ENCODE measurements at places on chromosomes 3 and 15.

DNA sequence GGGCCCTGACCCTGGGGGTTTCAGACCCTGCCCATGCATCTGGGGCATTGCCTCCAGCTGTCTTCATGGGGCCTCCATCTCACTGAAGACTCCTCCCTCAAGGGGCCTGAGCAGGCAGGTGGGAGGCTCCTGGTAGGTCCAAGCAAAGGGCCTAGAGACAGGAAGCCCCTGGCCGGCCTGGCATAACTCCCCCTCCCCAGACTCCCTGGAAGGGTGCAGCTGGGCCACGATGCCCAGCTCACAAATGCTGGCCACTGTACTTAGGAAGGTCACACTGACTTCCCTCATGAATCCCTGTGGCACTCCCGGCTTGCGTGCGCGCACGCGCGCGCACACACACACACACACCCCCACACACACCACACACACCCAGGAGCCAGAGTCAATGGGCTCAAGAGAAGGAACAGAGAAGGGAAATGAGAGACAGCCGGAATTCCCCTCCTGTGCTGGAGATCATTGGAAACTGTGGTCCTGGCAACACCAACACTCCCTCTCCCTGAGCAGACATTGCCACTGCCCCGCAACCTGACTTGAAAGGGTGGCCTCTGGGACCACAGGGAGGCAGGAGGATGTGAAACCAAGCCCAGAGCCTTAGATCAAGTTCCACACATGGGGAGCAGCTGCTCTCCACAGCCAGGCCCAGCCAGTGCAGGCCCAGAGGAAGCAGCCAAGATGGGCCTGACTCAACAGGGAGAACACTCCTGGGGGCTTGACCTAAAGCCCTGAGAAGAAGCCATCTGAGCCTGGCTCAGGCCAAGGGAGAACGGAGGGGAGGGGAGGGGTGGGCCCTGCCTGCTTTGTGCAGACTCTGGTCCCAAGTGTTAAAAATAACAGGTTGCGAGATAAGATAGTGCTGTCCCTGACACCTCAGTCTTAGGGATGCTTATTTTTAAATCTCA, 69.7 kb downstream of the SCN5A start:
- DNase-seq = no peak

DNA sequence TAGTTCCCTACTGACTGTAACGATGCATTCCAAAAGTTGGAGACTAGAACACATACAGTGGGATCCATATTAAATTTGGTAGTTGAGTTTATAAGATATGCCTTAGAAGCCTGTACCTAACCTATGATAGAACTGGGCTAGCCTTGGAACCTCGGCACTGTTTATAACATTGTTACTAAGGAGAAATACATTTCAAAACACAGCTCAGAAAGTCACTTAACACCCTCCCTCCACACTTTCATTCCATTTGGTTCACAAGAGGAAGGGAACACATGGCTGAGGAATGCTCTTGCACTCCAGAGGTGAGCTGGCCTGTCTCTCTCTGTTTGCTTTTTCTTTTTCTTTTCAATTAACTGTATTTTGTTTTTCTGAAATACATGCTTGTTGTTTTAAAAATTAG, 48.7 kb upstream of the TSC22D2 start:
- no peak for DNase-seq

DNA sequence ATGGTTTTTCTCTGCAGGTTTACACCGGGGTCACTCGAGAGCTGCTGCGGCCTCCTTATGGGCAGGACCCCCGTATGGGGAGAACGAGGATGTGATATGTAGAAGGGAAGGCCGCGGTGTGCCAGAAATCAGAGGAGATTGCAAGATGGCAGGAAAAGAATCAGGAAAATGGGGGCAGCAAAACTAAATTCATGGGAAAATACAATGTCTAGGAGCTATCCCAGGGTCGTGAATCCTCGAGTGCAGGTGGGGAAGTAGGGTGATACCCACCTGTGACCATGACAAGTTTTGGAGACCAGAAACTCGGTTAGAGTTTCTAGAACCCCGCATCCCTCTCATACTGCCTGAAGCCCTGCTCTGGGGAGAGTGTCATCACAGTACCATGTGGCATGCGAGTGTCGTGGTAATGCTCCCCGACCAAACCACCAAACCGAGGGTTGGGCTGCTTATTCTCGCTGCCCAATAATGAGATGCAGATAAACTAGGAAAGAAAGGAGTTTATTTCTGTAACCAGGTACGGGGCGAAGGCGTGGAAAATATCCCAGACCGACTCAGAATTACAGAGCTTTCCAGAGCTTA, 781 bp downstream of the TRNT1 start:
- DNase-seq = peak; percentile 28

GRCh38 chr15:77897896-77898406, 179.6 kb downstream of the TBC1D2B start:
- DNase-seq = no peak

DNA sequence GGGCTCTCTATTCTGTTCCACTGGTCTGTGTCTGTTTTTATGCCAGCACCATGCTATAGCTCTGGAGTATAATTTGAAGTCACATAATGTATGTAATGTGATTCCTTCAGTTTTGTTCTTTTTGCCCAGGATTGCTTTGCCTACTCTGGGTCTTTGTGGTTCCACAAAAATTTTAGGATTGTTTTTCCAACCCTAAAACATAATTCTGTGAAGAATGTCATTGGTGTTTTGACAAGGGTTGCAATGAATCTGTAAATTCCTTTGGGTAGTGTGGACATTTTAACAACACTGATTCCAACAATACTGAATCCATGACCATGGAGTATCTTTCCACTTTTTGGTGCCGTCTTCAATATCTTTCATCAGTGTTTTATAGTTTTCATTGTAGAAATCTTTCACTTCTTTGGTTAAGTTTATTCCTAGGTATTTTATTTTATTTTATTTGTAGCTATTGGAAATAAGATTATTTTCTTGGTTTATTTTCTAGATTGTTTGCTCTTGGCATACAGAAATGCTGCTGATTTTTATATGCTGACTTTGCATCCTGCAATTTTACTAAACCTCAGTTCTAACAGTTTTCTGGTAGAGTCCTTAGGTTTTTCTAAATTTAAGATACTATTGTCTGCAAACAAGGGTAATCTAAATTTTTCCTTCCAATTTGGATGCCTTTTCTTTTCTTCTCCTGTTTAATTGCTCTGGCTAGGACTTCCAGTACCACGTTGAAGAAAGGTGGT, 29.7 kb downstream of the TJP1 start:
- no peak for DNase-seq

DNA sequence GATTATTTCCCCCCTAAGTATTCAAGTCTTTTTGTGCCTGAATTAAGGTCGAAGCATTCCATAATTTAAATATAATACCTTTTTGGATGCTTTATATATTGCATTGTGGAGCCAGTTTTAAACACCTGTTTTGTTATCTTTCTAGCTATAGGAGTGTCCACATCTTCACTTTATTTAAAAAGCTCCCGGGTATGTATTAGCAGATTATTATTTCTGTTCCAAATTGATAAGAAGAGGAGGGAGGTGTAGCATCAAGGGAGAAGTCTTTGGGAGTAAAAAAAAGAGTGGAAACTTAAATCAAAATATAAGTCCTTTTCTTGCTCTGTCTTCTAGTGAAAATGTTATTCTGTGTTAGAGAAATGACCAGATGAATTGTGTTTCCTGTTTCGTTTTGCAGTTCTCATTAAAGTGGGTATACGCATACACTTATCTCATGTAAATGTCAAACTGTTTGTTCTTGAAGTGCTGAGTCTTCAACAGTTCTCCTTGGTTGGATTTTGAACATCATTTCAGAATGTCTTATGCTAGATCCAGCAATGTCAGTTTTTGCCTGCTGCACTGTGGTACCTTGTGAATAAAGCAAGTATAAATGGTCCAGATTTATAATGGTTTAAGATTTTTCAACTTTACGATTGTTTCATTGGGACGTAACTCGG, 105.8 kb downstream of the FNDC3B start:
- no peak for DNase-seq

- DNase-seq = no peak
Measured at GRCh38 chr3:149646181-149646766, 11.6 kb downstream of the WWTR1 start.

- DNase-seq = no peak
Measured at GRCh38 chr3:157956850-157957249, 149.4 kb downstream of the SHOX2 start.

DNA sequence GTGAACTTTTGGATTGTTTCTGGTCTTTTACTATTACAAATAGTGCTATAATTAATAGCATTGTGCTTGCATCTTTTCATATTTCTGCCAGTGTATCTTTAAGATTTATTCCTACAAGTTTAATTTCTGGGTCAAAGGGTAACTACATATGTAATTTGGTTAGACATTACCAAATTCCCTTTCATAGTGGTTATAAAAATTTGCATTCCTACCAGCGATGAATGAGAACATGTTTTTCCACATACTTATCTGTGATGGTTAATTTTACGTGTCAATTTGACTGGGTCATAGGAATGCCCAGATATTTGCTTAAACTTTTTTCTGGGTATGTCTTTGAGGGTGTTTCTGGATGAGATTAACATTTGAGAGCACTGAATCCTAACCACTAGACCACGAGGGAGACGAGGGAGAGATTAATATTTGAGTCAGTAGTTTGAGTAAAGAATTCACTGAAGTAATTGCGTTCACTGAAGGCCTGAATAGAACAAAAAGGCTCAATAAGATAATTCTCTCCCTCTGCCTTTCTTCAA, 132.3 kb upstream of the NEO1 start:
- no peak for DNase-seq

DNA sequence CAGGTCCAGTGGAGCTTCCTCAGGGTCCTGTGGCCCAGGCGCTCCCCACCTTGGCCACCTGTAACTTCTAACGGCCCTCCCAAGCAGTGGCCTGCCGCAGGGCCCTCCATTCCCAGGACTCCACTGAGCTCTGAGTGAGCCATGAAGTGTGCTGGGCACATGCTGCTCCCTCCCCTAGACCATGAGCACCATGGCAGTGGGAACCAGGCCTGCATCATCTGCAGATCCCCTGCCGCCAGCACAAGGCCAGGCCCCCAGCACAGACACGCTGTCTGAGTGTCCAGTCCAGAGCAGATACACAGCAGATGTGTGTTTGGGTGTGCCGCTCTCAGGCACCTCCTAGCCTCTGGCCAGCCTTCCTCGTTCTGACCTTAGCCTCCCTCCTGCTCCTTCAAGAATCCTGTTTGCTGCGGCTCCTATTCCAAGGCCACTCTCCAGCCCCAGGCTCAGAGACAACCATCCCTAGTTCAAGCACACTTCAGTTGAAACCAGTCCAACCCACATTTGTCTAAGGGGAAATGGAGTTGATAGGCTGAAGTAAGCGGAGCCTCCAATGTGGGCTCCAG, 7.0 kb upstream of the KLF15 start:
- no peak for DNase-seq
